Pons (tissue), 1 donor: ENCODE measurements at places on chromosomes 7 and 10.

- DNase-seq, result no peak
Measured at GRCh38 chr10:129343141-129343540, 123.9 kb upstream of the MGMT start.

DNA sequence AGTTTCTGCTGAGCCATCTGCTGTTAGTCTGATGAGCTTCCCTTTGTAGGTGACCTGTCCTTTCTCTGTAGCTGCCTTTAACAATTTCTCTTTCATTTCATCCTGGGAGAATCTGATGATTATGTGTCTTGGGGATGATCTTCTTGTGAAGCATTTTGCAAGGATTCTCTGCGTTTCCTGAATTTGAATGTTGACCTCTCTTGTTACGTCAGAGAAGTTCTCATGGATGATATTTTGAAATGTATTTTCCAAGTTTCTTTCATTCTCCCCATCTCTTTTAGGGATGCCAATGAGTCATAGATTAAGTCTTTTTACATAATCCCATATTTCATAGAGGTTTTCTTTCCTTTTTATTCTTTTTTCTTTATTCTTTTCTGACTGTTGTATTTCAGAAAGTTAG, 184.2 kb upstream of the BET1 start:
- DNase-seq, result no peak

GRCh38 chr10:61135276-61135721, 191.3 kb upstream of the RHOBTB1 start:
- no peak for DNase-seq

- DNase-seq, result no peak
Measured at GRCh38 chr7:27961255-27961654, 219.3 kb downstream of the JAZF1 start.

DNA sequence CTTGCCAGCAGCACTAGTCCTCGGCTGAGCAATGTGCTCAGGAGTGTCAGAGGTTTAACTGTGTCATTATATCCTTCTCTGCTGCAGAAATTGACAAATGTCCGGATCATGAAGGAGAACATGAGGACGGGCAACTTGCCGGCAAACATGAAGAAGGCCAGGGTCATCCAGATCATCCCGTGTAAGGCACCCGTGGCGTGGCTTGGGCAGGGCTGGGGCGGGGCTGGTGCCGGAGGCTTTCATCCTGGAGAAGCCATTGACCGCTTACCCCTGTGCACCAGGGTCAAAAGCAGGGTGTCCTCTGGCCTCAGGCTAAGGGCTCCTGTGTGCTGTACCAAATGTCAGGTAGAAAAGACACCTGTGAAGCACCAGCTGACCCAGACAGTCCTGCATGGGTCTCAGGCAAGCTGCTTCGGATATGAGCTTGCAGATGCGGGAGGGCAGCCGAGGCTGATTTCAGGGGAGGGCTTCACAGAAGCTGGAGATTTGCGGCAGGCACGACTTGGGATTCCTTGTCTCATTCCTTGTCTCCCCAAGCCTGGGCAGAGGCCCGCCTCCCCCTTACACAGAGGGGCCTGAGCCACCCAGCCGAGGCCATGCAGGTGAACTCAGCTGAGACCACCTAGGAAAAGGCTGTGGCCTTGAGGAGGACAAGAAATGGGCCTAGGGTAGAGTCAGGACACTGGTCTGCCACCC, 55.4 kb downstream of the MKI67 start:
- DNase-seq, result no peak

DNA sequence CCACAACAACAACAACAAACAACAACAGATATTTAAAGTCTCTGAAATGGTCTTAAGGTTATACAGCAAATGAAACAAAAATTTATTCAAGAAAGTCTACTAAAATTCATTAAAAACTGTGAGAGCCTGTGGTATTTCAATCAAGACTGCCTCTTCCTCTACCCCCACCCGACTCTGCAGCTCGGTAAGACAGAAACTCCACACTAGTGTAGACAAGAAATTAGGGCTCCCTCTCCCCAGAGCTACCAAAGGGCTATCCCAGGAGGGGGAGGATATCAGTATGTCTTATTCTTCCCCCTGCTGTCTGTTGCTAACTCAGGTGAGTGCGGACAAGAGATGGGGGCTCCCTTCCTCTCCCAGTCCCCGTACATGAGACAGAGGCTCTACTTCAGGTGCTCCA, 71.0 kb upstream of the TMEM140 start:
- DNase-seq, result no peak

DNA sequence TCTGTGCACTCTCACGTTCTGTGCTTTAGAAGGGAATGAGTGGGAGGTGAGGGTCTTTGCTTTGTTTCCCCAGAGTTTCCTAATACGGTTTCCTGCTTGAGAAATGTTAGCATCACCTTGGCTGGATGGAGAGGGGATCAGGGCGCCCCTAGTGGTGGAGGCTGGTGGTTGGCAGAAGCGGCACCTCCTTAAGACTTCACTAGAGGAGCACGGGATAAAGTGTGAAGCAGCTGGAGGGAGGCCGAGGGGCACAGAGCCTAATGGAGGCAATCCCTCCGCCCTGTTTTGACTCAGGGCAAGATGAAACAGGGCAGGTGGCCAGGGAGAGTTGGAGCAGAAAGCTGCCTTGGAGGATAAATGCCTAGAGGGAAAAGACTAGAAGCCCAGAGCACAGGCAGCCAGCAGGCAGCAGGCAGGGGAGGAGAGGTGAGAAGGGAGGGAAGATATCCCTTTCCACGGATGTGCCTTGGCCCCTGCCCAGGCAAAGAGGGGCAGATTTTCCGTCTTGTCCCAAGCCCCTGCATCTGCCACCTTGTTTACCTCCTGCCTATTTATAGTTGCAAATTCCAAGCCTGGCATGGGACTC, 56.0 kb upstream of the BTRC start:
- no peak for DNase-seq

GRCh38 chr10:1966712-1967376, 229.5 kb upstream of the ADARB2 start:
- DNase-seq, result no peak

DNA sequence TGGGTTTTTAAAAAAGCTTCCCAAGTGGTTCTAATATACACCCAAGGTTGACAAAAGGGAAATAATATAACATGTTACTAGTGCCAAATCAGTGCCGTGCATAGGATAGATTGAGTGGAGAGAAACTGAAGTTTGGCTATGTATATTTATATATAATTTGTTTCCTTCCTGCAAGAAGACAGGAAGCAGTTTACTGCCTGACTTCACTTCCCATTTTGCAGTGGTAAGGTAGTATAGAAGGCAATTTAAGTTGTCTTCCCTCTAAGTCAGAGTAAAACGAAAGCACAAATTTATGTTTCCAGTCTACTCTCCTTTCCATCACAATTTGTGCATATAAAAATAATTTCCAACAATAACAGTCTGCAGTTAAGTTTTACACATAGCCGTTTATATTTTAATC, 3.4 kb upstream of the HYCC1 start:
- no peak for DNase-seq

DNA sequence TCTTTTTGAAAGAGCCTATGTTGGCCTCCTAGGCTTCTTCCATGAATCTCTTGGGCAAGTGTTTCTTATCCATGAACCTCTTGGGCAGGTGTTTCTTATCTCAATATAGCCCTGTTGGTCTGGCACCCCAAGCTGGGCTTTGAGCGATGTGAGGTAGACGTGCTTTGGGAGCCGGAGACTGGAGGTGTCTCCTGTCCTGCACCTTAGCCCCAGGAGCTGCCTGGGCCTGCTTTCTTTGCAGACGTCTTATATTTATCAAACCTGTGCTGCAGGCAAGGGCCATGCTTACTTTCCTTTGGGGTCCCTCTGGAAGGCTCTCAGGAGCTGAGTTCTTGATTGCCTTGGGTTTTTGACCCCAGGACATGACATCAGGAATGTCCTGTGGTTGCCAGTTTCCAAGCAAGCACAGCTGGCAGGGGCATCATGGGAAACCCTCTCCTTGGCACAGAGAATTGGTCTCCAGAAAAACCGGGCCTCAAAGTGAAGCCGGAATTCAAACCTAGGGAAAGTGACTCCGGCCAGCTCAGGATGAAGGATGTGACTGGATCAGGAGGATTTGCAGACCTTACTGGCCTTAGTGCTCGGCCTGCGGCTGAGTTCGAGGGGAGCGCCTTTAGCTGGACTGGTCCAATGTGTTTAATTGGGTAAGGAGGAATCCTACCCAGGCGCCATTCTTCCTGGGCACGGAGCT, 2.8 kb downstream of the JAKMIP3 start:
- no peak for DNase-seq
